GM13977 (cell line): ENCODE measurements at places on chromosomes 1 and 21.
A peak's percentile ranks its signal among the peaks of the same experiment; 100 is the strongest.

- DNase-seq, result no peak
Observed at GRCh38 chr1:86641318-86641717, 63.1 kb upstream of the SH3GLB1 start.

DNA sequence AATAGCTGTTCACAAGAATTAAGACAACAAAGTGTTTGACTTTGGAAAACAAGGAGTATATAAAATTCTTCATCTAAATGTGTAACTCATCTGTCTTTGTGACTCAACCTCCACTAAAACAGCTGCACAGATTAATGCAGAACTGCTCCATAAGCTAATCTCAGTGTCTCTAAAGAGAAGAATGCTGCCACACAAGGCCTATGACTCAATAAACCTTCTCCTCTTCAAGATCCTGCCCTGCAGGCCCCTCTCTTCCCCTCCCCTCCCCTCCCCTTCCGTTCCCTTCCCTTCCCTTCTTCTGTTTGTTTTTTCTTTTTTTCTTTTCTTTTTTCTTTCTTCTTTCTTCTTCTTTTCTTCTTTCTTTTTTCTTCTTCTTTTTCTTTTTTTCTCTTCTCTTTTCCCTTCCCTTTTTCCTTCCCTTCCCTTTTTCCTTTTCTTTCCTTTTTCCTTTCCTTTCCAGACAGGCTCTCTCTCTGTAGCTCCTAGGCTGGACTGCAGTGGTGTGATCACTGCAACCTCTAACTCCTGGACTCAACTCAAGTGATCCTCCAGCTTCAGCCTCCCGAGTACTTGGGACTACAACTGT, 1052.8 kb downstream of the BRINP3 start:
- DNase-seq, result no peak

GRCh38 chr1:56569661-56570060, 9.7 kb downstream of the PLPP3 start:
- DNase-seq, result no peak

GRCh38 chr1:77906624-77907023, 18.2 kb downstream of the NEXN start:
- DNase-seq, result no peak

DNA sequence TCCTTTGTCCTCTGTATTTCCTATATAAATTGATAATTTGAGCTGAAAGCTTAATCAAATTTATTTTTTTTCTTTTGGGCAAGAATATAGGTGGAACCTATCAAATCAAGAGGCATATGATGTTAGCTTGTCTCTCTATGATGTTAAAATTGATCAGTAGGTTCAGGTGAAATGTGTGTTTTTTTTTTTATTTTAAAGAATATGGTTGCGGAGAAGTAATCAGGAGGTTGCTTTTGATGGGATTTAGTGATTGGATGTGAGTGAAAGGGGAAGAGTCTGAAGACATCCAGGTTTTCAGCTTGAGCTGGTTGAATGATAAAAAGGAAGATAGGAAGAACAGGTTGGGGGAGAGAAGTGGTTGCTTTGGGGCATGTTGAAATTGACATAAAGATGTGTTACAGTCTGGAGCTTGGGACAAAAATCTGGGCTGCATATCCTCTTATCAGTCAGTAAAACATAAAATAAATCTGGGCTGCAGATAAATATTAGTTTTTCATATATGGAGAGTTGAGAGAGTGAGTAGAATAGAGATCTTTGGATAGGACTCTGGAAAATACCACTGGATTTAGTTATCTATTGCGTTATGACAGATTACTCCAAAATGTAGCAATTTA, 5.1 kb downstream of the OSBPL9 start:
- DNase-seq, result no peak

- DNase-seq, result no peak
Observed at GRCh38 chr1:198811449-198811848, 172.6 kb downstream of the PTPRC start.

DNA sequence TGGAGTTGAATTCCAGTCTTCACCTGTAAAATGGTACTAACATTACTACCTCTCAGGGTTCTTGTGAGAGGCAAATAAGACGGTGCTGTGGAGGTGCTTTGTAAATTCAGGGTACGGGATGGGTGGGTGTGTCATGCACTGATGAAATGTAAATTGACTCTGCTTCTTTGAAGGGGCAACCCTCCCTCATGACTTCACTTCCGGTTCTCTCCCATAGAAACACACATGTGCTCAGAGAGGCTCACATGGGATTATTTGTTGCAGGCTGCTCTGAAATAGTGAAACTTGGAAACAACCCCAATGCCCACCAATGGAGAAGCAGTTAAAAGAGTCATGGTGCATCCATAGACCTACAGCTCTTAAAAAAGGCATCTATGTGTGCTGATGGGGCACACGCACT, 44.9 kb upstream of the SCMH1 start:
- DNase-seq, result no peak

- no peak for DNase-seq
Observed at GRCh38 chr1:33391343-33392078, 39.4 kb downstream of the PHC2 start.

DNA sequence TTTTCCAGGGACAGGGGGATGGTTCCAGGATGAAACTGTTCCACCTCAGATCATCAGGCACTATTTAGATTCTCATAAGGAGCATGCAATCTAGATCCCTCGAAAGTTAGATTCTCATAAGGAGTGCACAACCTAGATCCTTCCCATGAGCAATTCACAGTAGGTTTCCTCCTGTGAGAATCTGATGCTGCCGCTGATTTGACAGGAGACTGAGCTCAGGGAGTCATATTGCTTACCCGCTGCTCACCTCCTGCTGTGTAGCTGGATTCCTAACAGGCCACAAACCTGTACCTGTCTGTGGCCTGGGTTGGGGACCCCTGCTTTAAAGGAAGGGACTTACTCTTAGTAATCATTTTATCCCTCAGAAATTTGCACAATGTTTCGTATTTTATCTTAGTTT, 9.3 kb downstream of the CTH start:
- no peak for DNase-seq

GRCh38 chr1:180280617-180281016, 50.6 kb downstream of the LHX4 start:
- DNase-seq, result no peak

DNA sequence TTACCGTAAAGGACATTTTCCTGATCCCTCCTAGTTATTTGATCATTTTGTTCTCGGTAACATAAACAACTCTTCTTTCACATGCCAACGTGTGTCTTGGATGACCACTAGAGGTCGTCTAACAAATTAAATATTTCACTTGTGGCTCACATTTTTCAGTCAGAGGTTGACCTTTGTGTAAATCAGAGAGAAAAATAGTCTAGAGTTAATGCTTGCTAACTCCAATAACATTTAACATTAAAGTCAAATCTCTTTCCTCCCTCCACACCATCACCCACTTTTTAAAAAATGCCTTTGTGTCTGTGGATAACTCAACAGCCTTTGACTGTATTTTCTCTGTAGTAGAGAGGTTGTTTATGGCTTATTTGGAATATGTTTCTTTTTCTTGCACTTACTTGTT, 220.5 kb upstream of the B3GALT2 start:
- peak; percentile 20 for DNase-seq

GRCh38 chr1:65260851-65261473, 48.4 kb upstream of the DNAJC6 start:
- peak; percentile 23 for DNase-seq

GRCh38 chr1:232557096-232557495, 72.8 kb downstream of the SIPA1L2 start:
- no peak for DNase-seq

DNA sequence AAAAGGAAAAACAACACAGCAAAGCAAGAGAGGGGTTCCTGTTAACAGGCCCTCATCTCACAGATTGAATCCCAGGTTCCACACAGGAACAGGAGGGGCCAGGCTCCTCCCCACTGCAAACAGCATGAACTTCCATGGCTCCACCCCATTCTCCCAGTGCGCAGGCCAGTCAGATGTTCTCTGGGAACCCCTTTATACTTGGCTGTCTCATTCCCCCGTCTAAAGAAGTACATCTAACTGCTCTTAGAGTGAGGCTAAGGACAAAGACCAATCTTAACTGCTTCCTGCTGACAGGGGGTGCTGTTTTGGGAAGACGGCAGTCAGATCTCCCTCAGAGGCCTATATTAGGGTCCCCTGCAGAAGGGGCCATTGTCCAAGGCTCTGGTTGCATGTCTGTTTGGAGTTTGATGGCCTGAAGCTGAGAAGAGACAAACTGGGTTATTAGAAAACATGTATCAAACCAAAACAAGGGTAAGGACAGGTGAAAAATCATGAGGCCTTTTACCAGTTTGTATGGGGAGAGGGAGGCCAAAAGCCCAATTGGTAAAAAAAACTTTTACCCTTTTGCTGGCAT, 10.5 kb upstream of the NASP start:
- no peak for DNase-seq

DNA sequence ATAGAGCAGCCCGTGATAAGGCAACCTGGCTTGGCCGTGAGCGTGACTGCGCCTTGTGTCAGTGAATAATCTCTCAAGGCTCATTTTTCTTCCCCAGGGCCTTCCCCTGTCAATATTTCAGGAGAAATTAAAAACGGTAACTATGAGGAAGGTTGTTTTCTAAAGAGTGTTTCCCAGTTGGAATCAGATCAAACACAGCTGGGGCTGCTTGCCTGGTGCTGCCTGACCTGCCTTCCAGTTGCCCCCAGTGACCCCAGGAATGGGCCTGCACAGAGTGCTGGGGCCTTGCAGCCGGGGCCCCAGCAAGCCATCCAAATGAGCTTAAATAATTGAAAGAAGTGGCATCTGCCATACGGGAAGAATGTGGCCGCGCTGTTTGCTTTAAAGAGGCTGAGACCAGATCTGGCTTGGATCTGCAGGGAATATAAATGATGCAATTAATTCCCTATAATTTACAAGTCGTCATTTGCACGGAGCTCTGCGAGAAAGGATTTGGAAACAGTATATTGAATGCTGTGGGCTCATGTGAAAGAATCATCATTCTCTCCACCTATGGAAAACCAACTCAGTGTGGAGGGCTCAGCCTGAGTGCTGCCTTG, 203.9 kb downstream of the C1orf94 start:
- DNase-seq, result no peak

GRCh38 chr21:42745511-42746239, 92.3 kb downstream of the PDE9A start:
- no peak for DNase-seq

DNA sequence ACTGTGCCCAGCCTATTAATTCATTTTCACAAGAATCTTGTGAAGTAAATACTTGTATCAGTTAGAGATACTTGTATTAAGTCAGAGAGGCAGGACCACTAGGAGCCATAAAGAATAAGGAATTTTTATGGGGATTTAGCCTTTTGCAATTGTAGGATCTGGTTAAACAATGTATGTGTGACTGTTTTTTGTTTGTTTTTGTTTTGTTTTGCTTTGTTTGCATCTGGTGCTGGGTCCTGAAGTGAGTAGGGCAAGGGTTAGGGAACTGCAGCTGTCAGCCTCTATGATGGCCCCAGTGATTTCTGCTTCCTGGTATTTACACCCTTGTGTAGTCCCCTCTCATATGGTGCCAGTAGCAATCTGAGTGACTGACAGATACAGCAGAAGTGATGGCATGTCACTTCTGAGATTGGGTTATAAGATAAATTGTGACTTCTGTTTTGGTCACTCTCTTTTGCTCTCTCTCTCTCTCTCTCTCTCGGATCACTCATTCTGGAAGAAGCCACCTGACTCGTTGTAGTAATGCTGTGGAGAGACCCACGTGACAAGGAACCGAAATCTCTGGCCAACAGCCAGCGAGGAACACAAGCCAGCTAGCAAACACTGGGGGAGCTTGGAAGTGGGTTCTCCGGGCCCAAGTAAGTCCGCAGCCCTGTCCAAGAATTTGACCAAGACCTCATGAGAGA, 96.2 kb upstream of the MARK1 start:
- no peak for DNase-seq

GRCh38 chr21:29334717-29335428, 36.2 kb downstream of the BACH1 start:
- no peak for DNase-seq

- no peak for DNase-seq
Observed at GRCh38 chr21:42475036-42475435, 21.0 kb downstream of the RSPH1 start.

DNA sequence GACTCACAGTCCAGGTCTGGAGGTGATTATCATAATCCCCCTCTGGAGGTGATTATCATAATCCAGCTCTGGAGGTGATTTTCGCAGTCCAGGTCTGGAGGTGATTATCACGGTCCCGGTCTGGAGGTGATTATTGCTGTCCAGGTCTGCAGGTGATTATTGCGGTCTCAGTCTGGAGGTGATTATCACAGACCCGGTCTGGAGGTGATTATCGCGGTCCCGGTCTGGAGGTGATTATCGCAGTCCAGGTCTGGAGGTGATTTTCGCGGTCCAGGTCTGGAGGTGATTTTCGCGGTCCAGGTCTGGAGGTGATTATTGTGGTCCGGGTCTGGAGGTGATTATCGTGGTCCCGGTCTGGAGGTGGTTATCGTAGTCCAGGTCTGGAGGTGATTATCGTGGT, 76.6 kb downstream of the SDCCAG8 start:
- no peak for DNase-seq

DNA sequence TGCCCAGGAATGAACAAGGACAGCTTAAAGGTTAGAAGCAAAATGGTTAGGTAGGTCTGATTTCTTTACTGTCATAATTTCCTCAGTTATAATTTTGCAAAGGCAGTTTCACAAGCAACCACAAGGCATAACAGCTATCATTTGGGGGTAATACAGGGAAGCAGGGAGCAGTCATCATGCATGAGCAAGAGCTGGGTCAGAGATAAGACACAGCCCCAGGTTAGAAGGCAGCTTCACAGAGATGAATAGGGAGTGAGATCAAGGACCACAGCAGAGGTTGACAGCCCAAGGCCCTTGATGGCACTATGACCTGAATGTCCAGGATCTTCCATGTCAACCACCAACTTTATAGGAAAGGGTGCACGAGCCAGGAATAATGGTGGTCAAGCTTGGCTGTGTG, 9.0 kb upstream of the CSRP1 start:
- DNase-seq, result no peak

GRCh38 chr1:205994346-205994745, 8.8 kb downstream of the RAB7B start:
- no peak for DNase-seq

GRCh38 chr1:226995365-226996332, 55.6 kb downstream of the COQ8A start:
- DNase-seq, result peak; percentile 67

GRCh38 chr1:178174539-178174938, 80.6 kb downstream of the RASAL2 start:
- no peak for DNase-seq
